ENCODE measurements at places on chromosomes 4 and X. TPM values are rescaled to one million over a fixed set of nuclear protein-coding genes. Genes with fewer than 3 reads are reported as not detected.

The GPRASP1 gene
- total RNA-seq, result 5.6 TPM

The PALLD gene
- 58.7 TPM for total RNA-seq

The NAT8L gene
- total RNA-seq, result 18.8 TPM

The GYPE gene
- total RNA-seq, result not detected

The GLOD5 gene
- not detected for total RNA-seq

The ZFP92 gene
- total RNA-seq, result 0.23 TPM

The TEX13D gene
- total RNA-seq, result 1.9 TPM

The CFAP47 gene
- total RNA-seq, result 0.75 TPM

The TMEM150C gene
- 8.9 TPM for total RNA-seq

The SATL1 gene
- 0.18 TPM for total RNA-seq

The LDOC1 gene
- total RNA-seq, result 27.3 TPM

The NEIL3 gene
- 20.6 TPM for total RNA-seq

The RHOXF2B gene
- not detected for total RNA-seq

The TMLHE gene
- total RNA-seq, result 17.2 TPM

The GYPA gene
- total RNA-seq, result not detected

The UGT2B10 gene
- total RNA-seq, result not detected

The TCEANC gene
- total RNA-seq, result 4.6 TPM

The FAM184B gene
- 0.16 TPM for total RNA-seq

The TSPAN7 gene
- total RNA-seq, result 9.7 TPM

The SMIM10 gene
- total RNA-seq, result 2.6 TPM

The DAPP1 gene
- not detected for total RNA-seq

The IL2RG gene
- not detected for total RNA-seq

The PDE5A gene
- total RNA-seq, result 13.9 TPM

The HPSE gene
- 0.32 TPM for total RNA-seq

The NDST3 gene
- 5.7 TPM for total RNA-seq

The SPANXN4 gene
- total RNA-seq, result not detected

The CCSER1 gene
- 11.9 TPM for total RNA-seq

The ARX gene
- total RNA-seq, result 0.16 TPM

The GAGE12J gene
- total RNA-seq, result not detected

The NSDHL gene
- 49.8 TPM for total RNA-seq

The NWD2 gene
- 0.05 TPM for total RNA-seq

The PCSK1N gene
- total RNA-seq, result 9.3 TPM

The HSPA4L gene
- 7.7 TPM for total RNA-seq

The ARHGEF9 gene
- 43.6 TPM for total RNA-seq

The SLC4A4 gene
- 3.9 TPM for total RNA-seq

The ADH1A gene
- total RNA-seq, result not detected

The RADX gene
- total RNA-seq, result 17.4 TPM

The DUSP9 gene
- 1.7 TPM for total RNA-seq

The RHOH gene
- 3.2 TPM for total RNA-seq

The POU4F2 gene
- total RNA-seq, result 0.14 TPM

The CABS1 gene
- total RNA-seq, result not detected

The GAGE13 gene
- total RNA-seq, result not detected

The MID1 gene
- 47.1 TPM for total RNA-seq

The CXCL8 gene
- not detected for total RNA-seq

The SLC26A1 gene
- total RNA-seq, result 0.84 TPM

The HDX gene
- total RNA-seq, result 10.6 TPM

The GAGE12E gene
- not detected for total RNA-seq

The DGKK gene
- 0.18 TPM for total RNA-seq

The SYP gene
- total RNA-seq, result 10.8 TPM
